ENCODE measurements at places on chromosomes 1 and 21. TPM values are rescaled to one million over a fixed set of nuclear protein-coding genes. Genes with fewer than 3 reads are reported as not detected.

TFAP2E gene
- total RNA-seq, result 5.0 TPM

ADAM30 gene
- not detected for total RNA-seq

TMIGD3 gene
- total RNA-seq, result not detected

LRRC52 gene
- total RNA-seq, result not detected

NBPF3 gene
- 10.1 TPM for total RNA-seq

RAB7B gene
- 55.5 TPM for total RNA-seq

ARMH1 gene
- total RNA-seq, result 0.80 TPM

BEST4 gene
- not detected for total RNA-seq

TNNT2 gene
- total RNA-seq, result 19.3 TPM

S100A3 gene
- total RNA-seq, result not detected

GJA8 gene
- not detected for total RNA-seq

GRCh38 chr1:173249349-173249748, 42.2 kb upstream of the TNFSF4 start:
- DNase-seq, result no peak

DNA sequence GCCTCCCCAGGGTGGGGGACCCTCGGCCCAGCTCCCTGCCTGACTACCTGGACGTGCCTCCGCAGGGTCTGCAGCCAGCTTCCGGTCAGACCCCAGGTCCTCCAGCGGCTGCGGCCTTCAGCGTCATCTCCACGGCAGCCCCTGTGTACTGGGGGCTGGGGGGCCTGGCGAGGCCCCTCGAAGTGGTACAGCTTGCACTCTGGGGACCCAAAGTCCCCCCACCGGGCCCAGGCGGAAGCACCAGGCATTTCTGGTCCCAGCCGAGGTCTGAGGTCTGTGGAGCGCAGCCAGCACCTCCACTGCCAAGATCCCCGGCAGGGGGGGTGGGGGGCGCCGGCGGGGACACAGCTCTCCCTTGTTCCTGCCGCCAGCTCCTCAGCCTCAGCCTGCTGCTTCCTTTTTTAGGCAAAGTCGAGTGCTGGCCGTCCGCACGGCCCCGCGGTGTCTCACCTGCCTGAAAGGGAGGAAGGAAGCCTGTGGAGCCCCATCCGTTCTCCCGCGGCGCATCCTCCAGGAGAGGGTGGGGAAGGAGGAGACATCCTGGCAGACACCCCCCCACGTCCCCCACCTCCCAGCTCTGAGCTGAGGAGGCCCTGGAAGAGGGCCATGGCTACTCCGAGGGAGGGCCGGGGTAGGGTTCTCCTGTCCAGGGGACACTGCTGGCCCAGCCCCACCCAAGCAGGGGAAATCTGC, 1.2 kb upstream of the VWA1 start:
- no peak for DNase-seq

- no peak for DNase-seq
Observed at GRCh38 chr1:87572891-87573290, 244.2 kb downstream of the LMO4 start.

DNA sequence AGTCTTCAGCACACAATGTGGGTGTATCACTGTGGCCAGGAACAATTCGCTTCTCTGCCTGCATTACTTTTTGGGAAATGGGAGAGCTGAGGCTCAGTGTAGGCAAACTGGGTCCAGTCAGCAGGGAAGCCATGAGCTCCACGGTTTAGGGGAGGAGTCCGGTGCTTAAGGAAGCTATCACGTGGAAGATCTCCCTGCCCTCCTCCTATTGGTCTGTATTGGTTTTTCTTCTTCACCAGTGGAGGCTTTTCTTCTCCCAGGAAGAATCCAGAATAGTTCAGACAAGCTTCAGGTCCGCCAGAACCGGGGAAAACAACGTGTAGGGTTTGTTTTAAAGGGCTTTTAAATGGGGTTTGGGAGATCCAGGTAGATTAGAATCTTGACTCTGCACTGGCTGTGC, 156.2 kb upstream of the CAMK1G start:
- DNase-seq, result no peak

DNA sequence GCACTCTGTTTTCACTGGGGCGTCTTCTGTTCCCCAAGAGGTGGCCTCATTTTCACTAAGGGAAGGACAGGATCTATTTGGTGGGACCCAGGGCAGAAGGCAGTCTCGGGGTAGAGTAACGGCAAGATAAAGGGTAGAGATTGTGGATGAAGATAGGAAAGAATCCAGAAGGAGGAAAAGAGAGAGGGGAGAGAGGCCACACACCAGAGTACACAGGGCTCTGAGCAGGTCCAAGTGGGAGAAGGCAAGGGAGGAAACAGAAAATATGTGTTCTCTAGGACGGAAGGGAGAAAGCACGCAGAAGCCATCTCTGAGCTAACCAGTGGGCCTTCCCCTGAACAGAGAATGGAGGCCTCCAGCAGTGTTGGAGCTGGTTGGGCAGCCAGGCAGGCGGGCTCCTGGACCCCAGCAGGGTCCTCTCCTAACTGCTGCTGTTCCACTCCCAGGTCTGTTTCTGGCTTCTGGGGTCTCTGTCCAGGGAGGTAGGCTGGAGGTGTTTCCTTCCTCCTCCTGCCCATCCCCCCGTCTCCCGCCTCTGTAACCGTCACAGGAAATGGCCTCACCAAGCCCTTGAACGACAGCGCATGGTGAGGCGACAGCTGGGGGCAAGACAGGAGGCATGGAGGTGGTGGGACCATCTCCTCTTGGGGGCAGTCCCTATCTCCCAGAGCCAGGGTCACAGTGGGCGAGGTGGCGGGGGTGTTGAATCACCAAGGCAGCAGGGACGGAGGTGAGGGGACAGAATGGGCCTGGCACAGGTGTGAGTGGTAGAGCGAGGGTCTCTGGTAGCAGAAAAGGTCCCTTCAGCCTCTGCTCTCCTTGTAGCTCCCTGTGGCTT, 649 bp downstream of the PTPN7 start:
- DNase-seq, result no peak

- no peak for DNase-seq
Observed at GRCh38 chr1:183732236-183732880, 72.6 kb upstream of the RGL1 start.

DNA sequence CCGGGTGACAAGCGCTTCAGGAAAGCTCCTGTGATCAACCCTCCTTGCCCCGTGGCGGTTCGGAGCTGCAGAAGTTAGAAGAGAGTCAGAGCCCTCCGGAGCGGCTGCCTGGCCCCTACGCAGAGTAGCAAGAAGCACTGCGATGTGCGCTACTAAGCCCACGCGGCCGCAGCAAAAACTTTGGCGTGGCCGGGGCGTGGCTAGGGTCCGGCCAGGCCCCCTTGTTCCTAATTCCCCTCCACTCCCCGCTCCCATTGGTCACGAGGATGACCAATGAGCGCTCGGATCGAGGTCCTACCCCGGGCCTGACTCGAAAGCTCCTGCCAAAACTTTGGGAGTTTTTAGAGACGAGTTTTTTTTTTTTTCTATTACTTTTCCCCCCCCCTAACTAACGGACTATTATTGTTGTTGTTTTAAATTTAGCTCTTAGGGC, at the start of gene HLX:
Gene HLX, plus strand, starts transcription at position 368 of the 433 bp plus-strand sequence. CDS start 415 bp downstream, outside the sequence.
- peak; percentile 93 for DNase-seq

DNA sequence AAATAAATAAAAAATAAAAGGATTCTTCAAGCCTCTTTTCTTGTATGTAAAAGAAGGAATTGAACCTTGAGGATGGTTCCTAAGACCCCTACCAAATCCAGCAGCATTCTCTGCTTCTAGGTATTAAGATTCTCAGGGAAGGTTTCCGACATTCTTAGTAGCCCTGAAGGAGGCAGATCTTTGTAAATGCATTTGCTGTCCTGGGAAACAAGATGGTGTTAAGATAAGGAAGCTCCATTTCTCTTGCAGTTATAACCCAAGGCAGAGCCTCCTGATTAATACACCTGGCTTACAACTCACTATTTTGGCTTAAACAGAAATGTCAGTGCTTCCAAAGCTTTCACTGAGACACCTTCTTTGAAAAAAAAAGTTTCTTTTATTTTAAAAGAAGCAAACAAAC, 393.8 kb downstream of the DISC1 start:
- no peak for DNase-seq

GRCh38 chr1:67429011-67429527, 1.1 kb downstream of the SERBP1 start:
- no peak for DNase-seq

GRCh38 chr21:34021726-34022125, 51.7 kb upstream of the MRPS6 start:
- no peak for DNase-seq

GRCh38 chr1:50332941-50333594, 90.2 kb downstream of the DMRTA2 start:
- DNase-seq, result no peak

GRCh38 chr1:163922743-163923201, 601.0 kb downstream of the NUF2 start:
- DNase-seq, result no peak

DNA sequence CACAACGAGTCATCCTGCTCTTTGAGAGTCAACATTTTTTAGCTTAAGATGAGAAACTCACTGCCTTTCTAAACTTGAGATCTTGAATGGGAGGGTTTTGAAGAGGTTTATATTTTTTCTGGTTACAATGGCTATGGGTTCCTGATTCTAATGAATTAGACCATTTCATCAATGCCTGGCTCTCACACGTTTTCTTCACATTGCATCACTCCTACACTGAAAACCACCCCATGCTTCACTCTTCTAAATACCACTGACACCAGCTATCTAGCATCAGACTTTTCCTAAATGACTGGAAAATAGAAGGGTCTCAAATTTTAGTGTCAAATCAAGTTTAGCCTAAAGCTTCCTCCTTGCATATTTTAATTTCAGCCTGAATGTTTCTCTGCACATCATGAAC, 606.1 kb upstream of the USP24 start:
- DNase-seq, result no peak

DNA sequence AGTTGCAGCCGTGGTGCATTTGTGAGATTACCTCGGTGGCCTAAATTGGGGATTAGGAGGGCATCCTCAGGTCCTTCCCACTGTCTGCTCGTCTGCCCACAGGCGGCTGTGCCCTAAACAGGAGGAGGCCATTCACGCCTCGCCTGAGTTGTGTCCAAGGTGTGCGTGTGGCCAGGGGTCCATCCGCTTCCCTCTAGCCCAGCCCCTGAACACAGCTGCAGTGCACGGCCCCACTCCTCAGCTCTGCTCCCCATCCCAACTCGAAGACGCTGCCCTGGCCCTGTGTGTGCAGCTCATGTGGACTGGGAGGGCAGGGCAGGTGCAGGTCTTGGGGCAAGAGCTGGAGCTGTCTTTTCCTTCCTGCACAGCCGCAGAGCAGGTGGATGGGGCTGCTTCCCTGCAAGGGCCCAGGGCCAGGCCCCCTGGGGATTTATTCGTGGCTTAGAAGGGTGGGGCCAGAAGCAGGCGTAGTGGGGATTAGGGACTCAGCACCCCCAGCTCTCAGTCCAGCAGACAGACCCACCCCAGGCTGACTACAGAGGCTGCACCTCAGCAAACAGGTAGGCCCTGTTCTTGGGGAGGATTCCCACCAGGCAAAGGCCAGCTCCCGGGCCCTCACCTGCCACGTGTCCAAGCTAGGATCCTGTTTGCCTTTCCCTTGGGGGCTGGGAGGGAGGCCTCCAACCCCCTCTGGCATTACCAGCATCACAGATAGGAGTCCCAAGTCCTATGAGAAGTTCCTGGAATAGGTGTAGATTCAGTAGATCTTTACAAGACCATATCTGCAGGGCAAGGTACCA, 4.3 kb downstream of the GUK1 start:
- peak; percentile 54 for DNase-seq

- DNase-seq, result no peak
Observed at GRCh38 chr1:35947547-35947946, 16.6 kb downstream of the AGO3 start.

DNA sequence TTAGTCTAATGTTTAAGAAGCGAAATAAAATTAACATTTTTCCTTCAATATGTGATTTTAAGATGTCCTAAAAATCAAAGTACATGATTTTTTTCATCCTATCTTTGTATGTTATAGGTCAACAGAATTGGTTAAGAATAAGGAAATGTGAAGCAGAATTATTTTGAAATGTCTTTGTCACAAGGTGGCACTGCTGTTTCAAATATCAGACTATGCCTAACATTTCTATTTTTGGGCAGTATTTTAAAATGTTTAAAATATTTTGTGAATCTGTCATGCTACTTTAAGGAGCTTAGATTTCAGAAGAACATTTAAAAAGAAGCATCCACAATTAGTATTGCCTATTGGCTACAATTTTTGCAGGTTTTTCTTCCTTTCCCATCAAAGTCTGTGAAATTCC, 38.7 kb downstream of the AMY1C start:
- DNase-seq, result no peak

DNA sequence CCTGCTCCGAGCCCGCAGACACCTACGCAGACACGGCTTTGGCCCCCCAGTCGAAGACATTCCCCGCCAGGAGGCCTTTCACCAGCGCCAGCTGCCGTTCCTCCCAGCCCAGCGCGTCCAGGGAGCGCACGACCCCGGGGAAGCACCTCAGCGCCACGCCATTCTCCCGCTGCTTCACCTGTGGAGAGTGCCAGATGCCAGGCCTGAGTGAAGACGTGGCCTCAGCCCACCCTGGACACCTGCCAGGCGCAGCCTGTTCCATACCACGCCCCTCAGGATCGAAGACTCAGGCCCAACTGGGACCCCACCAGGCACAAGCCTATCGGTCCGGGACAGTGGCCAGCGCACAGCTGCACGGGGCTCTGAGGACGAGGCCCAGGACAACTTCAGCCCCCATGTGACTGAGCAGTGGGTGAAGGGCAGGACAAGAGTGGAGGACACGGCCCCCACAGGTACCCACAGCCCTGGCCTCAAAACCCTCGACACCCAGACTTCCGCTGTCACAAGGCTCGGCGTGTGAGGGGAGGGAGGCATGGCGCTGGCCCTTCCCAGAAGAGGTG, 13.5 kb downstream of the PANK4 start:
- DNase-seq, result no peak

DNA sequence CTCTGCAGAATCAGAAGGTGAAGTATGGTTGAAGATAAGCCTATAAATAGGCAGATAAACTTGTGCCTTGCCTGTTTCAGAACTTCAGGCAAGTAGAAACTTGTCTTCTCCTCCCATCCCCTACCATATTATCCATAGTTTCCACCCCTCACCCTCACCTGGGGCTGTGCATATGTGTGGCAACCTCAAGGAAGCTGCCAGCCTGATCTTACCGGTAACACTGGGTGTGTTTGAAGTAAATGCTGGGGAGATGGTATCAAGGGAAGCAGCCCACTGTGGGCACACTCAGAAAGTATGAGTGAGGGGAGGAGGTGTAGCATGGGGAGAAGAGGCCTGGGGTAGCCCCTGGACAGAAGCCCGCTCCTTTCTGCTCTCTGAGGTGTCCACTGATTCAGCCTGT, 14.5 kb downstream of the VANGL2 start:
- no peak for DNase-seq

DNA sequence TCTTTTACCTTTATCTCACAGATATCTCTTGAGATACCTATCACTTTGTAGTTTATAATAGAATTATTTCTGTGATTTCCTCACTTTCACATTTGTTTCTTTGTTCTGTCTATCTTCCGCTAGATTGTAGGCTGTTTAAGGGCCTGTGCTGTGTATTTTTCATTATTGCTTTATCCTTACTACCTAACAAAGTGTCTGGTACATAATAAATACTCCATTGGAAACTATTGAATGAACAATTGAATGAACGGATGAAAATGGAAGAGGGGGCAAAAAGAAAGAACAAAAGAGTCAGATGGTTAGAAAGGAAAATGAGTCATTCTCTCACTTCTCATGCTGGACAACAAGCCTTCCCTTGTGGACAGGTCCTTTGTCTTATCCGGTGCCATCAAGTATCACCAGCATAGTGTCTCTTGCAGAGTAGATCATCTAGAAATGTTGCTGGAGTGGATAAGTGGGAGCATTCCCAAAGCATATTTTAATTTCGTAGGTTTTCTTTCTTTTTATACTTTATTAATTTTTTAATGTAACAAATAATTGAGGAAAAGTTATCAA, 159.8 kb downstream of the NEK7 start:
- no peak for DNase-seq

GRCh38 chr1:203726417-203726867, 38.5 kb upstream of the LAX1 start:
- no peak for DNase-seq

- no peak for DNase-seq
Observed at GRCh38 chr1:46747683-46748288, 28.9 kb upstream of the EFCAB14 start.
